Activated CD8-positive, alpha-beta memory T cell treated with anti-CD3 and anti-CD28 coated beads for 4 hours (primary cell): ENCODE measurements at places on chromosomes 16 and 17.

DNA sequence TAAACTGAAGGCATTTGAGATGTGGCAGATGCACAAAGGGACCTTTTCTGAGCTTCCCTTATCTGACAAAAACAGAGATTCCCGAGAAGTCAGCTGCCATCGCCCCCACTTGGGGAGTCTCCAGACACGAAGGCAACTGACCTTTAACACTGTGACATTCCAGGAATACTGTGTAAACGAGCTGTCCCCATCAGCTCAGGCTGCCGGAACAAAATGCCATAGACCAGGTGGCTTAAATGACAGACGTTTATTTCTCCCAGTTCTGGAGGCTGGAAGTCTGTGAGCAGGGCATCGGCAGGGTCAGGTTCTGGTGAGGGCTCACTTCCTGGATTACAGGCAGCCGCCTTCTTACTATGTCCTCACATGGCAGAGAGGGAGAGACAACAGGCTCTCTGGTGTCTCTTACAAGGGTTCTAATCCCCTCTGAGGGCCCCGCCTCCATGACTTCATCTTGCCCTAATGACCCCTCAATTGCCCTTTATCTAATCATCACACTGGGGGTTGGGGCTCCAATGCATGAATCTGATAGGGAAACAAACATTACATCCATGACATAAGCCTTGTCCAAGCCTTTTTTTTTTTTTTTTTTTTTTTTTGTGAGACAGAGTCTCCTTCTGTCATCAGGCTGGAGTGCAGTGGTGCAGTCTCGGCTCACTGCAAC is 178.5 kb upstream of the RPL38 start:
- no peak for DNase-seq

DNA sequence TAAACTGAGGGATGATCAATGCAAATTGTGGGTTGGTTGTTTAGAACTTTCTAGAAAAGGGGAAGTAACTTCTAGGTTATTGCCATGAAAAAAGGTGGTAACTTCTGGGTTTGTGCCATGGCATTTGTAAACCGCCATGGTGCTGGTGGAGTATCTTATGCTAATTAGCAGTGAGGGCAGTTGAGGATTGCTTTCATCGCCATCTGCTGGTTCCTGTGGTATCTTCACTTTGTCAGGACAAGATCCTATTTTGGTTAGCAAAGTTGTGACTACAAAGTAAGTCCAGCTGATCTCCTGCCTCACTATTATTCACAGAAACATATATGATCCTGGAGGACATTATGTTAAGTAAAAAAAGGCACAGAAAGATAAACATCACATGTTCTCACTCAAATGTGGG is 1332.3 kb downstream of the CDH11 start:
- DNase-seq, result no peak

DNA sequence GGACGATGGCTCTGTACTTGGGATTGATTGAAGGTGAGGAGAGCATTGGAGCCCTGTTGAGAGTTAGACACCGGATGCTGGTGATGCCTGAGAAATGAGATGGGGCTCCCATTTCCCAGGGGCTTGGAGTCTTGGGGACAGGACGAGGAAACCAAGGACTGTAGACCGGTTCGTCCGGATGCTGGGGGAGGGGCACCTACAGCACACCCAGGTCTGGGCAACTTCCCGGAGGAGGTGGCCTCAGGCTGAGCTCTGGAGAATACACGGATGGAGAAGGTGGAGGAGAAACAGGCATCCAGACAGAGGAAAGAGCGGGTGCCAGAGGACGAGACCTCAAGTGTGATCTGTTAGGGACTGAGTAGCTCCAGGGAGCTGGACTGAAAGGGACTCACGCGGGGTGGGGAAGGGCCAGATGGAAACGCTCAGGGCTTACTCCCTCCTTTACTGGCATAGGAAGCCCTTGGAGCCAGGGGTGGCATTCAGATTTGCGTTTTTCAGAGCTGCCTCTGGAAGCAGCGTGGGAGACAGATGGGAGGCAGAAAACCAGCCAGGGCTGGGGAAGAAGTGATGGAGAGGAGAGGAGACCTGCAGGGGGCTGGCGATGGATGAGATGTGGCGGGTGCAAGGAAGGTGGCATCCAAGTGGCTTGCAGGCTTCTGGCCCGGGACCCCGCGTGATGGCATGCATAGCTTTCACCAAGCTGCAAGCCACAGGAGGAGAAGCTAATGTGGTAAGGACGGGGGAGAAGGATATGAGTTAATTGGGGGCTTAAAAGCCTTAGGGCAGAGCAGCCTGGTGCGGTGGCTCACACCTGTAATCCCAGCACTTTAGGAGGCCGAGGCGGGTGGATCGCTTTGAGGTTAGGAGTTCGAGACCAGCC is 8.3 kb downstream of the C1QTNF1 start:
- DNase-seq, result no peak

DNA sequence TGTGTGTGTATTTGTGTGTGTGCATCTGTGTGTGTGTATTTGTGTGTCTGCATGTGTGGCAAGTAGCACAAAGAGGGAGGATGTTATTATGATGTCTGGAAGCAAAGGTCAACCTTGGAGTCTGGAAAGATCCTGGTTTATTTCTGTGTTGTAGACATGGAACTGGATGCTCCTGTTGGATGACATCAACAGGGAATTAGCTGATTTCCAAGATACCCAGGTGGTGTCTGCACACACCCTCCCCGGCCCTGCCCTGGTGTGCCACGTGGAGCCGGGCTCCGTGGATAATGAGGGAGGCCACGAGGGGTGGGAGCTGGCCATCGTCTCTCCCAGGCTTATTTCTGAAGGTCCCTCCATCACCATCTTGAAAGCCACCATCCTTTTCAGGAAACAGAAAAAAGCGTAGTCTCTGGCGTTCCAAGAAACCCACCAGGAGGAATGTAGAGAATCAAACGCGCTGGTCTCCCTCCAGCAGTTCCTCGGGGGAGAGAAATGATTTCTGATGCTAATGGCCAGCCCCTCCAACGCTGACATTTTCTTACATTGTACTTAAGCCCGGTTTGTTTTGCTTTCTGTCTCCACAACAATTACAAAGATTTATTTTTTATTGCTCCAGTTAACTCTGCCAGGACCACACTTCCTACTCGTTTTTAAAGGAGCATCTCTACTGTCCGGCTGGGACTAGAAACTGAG is 93.3 kb downstream of the FOXL1 start:
- no peak for DNase-seq

DNA sequence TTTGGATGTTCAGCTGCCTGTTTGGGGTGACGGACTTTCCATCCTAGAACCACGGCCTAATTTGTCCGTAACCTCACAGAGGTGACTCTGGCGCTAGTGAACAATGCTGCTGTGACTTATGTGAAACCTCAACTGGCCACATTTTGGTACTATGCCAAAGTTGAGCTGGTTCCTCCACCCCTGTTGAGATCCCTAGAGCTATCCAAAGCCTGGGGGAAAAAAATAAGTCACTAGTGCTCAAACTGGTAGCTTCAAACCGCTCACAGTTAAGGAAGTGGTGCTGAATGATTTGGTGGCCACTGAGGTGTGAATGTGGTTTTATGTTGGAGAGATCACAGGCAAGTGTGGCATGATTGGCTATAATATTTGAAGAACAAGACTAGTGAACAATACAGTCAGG is 11.3 kb upstream of the TUBG2 start:
- DNase-seq, result no peak
